ENCODE measurements at places on chromosomes 1 and 21.
A peak's percentile ranks its signal among the peaks of the same experiment; 100 is the strongest.

DNA sequence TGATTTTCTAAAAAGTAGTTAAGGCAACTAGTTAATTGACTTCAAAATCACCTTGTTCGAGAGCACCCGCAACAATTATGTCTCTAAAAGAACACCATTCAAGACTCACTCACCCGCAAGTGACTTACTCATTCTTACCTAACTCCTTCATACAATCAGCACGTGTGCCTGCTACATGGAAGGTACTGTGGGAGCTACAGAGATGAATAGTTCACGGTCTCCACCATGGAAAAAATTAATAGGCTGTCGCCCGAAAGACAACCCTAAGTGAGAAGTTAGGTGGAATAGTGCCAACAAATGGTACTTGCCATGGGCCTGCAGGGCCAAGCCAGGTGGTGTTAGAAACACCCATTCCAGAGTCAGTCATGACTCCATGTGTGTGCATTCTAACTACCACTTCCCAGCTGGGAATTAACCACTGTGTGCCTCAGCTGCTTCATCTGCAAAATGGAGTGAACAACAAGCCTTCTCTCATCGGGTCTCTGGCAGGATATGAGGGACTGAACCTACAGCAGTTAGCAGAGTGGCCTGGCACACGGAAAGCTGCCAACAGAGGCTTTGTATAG lies 7.1 kb downstream of the SSBP3 start:
- DNase-seq, result no peak

- no peak for DNase-seq
Measured at GRCh38 chr1:50847303-50847702, 112.8 kb downstream of the FAF1 start.

DNA sequence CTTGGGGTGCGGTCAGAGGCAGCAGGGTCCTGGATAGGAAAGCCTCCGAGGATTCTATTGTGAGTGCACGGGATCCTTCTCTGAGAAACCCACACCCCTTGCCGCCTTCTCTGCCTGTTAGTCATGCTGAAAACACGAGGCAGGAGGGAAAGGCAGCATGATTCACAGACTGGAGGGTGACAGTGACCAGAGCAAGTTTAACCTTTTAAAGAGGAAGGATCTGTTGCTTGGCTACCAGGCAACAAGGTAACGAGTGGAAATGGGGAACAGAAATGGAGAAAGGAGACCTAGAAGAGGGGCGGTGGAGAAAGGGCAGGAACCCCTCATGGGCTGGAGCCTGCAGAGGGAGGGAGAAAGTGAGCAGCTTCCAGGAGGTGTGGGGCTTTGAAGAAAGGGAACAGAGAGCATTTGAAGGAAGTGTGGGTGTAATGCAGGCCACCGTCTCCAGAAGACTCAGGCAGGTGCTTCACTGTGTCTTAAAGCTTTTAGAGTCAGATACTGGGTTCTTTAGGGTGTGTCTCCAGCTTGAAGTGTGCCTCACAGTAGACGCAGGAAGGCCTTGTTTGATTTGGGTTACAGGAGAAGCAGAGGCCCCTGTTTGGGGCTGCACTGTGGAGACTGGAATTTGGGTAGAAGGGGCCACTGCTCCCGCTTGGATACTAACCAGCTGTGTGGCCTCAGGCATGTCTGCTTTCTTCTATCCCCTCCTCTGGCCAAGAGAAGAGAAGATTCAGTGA lies 19.1 kb downstream of the OPTC start:
- DNase-seq, result peak; percentile 80

DNA sequence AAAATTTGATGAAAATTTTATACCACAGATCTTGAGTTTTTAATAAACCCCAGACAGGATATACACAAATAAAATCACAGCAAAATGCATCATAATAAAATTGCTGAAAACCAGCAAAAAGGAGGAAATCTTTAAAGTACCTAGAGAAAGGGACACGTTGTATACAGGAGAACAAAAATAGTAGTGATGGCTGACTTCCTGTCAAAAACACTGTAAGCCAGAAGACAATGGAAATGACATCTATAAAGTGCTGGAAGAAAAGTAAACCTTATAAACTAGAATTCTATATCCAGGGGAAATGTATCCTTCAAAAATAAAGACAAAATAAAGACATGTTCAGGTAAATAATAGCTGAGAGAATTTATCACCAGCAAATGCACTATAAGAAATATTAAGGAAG lies 14.6 kb upstream of the PTGFRN start:
- no peak for DNase-seq

DNA sequence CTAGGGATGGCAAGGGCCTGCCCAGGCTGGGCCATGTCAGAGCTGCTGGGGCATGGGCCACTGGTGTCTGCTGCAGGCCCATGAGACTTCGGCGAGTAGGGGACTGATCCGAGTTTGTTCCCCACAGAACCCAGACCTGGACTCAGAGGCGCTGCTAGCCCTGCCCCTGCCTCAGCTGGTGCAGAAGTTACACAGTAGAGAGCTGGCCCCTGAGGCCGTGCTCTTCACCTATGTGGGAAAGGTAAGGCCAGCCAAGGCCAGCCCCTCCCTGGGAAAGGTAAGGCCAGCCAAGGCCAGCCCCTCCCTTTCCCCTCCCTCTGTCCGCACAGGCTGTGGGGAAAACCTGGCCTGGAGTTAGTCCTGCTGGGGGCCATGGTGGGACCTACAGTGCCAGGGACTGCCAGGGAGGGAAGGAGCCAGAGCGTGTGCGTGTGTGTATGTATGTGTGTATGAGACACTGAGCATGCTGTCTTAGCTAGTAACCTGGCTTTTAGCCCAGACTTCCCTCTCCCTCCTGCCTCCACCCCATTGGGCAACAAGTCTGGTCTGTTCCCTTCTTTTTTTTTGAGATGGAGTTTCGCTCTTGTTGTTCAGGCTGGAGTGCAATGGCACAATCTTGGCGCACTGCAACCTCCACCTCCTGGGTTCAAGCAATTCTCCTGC lies 8.0 kb downstream of the FAAH start:
- peak; percentile 46 for DNase-seq

DNA sequence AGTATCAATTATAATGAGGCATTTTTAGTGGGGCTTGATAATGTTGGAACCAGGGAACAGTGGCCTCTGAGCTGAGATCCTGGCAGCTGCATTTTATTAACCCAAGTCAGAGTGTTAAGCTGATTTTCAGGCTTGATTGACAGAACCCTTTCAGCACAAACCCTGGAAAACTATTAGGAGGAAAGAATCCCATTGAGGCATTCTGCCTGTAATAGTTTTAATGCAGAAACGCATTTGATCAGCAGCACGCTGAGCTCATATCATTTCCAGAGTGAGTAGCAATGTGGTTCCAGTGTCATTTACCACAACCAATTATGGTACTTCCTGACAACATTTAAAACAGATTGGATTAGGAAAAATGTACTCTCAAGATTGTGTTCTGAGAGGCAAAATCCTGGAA lies 78.3 kb upstream of the BARHL2 start:
- no peak for DNase-seq

DNA sequence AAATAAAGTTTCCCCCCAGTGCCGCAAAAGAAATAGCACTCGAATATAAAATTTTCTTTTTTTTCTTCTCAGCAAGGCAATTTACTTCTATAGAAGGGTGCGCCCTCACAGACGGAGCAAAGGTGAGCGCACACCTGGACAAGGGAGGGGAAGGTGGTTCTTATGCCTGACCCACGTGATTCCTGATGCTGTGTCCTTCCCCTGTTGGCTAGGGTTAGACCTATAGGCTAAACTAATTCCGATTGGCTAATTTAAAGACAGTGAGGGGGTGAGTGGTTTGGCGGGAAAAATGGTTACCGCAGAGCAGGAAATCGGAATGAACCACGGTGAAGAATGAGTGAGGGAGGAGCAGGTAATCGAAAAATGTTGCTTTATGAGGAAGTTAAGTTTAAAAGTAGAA lies 607 bp upstream of the FAAH start:
- no peak for DNase-seq

DNA sequence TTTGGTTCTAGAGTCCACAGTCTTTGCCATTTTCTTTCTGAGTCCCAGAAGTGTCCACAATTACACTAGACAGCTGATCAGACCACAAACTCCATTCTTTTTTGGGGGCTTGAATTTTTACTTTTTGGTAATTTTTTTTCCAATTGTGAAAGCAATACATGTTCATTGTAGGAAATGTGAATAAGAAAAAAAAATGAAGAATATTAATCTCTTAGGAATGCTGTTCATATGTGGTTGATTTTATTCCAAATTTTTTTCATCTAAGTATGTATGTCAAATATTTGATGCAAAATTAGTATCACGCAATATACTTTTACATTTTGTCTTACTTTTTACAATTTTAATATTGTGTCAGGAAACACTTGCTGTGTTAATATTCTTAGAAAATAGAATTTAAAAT lies 76.4 kb upstream of the ETS2 start:
- no peak for DNase-seq

DNA sequence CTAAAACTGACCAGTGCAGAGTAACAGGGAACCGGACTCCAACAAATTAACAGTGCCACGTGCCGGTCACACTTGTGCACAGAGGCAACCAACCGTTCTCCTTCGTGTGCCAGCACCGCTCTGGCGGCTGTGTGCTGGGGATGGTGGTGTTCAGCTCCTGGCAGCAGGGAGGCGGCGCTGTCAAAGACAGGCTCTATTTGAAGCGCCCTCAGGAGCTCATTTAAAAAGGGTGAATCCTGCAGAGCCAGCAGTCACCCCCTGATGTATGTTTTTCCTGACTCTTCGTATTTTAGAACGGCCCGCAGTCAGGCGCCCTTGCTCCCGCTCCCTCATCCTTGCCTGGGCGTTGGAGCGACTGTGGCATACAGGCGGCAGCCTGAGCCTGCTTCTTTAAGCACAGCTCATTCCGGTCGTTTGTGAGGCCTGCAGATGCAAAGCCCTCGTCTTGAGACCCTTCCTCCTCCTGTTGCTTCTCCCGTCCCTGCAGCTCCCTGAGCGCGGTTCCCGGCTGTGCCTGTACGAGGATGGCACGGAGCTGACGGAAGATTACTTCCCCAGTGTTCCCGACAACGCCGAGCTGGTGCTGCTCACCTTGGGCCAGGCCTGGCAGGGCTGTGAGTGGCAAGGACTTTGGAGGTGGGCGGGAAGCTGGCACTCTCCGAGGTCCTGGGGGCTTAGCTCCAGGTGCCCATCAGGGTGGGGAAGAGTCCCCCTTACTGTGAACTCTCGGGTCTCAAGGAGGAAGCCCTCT lies 1.1 kb downstream of the DFFB start:
- DNase-seq, result no peak

All from AML-193 (cell line).